ENCODE measurements at places on chromosomes 11 and 22.

GRCh38 chr11:71301858-71302533 is 49.6 kb upstream of the SHANK2 start:
- DNase-seq: no peak

DNA sequence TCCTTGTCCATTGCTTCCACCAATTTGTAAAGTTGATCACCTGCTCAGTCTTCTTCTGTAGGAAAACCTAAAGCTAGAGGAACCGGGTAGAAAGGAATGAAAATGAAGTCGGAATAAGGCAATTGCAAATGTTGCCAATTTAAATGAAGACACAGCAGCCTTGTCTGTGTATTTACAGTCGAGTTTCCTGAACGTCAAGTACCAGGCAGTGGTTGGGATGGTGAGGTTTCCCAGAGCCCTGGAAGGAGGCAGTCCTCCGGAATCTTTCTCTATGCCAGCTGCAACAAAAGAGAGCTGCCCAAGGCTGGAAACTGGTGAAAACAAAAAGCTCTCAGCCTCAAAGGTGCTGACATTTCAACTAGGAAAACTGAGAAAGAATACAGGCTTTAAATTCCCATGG is 17.7 kb downstream of the MAJIN start:
- DNase-seq: no peak

DNA sequence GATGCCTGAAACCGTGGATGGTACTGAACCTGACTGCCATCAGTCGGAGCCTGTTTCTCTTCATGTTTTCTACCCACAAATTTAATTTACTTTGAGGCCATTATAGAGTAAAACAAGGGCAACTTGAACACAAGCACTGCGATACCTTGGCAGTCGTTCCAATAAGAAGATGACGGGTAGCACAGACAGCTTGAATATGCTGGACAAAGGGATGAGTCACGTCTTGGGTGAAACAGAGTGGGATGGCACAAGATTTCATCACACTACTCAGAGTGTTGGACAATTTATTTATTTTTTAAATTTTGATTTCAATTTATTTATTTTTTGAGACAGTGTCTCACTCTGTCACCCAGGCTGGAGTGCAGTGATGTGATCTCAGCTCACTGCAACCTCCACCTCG is 5.7 kb downstream of the DIXDC1 start:
- no peak for DNase-seq

- DNase-seq: no peak
Observed at GRCh38 chr11:107916671-107917241, 11.5 kb upstream of the RAB39A start.

DNA sequence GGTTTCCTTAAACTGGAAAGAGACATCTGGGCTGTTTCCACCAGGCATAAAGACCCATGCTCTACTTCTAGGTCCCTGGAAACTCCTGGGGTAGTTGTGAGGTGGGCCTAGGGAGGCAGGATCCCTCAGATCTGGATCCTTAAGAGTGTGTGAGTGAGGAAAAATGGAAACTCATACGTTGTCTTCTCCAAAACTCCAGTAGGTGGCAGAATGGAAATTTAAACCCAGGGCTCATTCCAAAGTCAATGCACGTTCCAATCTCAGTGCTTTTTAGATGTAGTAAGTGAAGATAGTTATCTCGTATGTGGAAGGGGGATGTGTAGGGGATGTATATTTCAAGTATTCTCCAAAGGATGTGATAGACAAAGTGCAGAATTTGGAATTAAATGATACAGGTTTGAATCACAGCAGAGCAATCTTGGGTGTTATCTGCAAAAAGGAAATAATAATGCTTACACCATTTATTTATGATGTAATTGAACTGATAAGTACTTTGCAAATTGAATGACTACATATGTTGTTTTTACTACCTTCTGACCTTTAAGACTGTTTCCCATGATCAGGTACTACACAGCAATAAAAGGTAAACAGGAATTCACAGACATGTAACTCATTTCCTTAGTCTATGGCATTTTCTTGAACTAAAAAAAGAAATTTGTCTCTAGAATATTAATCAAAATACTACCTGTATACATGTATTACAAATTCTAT is 13.1 kb upstream of the MMP1 start:
- peak; percentile 80 for DNase-seq

DNA sequence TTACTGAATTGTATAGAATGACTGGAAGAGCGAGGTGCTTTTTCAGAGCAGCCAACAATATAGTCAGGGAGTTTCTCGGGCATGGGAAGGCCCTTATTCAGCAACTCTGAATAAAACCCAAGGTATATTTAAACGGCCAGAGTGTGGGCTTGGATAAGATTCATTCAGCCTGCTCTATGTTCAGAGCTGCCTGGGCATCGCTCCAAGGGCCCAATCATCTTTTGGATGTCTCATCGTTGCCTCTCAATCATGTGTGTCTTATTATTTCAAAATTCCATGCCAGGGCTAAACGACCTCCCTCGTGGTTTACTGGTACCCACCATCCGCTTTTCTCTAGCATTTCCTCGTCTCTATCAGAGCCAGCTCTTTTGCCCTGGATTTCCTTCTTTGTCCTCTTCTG is 19.5 kb upstream of the NTM start:
- DNase-seq: no peak

All from large intestine (tissue), 12 donors.